ENCODE measurements at places on chromosomes 5 and 9. TPM values are rescaled to one million over a fixed set of nuclear protein-coding genes. Genes with fewer than 3 reads are reported as not detected.
A peak's percentile ranks its signal among the peaks of the same experiment; 100 is the strongest.

GABRA6 gene
- total RNA-seq, result not detected

ZNF454 gene
- total RNA-seq, result not detected

BTNL9 gene
- not detected for total RNA-seq

TAS2R1 gene
- total RNA-seq, result not detected

CYLC2 gene
- not detected for total RNA-seq

MTAP gene
- 25.4 TPM for total RNA-seq

DNA sequence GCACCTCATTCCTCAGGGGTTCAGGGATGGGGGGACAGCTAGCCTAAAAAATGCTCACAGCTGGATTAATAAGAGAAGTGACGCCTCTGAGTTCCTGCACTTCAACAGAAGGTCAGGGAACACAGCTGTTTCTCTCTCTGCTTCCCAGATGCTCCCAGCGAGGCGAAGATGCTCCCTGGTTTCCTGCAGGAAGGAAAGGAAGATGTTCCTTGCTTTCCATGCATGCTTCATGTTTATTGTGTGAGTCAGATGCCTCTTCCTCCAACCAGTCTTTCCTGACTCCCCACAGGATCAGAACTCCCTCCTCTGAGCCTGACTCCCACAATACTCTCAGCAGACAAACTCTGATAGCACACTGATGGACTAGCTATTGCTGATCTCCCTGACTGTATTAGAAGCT is 71.9 kb downstream of the MFAP3 start:
- DNase-seq, result no peak

DNA sequence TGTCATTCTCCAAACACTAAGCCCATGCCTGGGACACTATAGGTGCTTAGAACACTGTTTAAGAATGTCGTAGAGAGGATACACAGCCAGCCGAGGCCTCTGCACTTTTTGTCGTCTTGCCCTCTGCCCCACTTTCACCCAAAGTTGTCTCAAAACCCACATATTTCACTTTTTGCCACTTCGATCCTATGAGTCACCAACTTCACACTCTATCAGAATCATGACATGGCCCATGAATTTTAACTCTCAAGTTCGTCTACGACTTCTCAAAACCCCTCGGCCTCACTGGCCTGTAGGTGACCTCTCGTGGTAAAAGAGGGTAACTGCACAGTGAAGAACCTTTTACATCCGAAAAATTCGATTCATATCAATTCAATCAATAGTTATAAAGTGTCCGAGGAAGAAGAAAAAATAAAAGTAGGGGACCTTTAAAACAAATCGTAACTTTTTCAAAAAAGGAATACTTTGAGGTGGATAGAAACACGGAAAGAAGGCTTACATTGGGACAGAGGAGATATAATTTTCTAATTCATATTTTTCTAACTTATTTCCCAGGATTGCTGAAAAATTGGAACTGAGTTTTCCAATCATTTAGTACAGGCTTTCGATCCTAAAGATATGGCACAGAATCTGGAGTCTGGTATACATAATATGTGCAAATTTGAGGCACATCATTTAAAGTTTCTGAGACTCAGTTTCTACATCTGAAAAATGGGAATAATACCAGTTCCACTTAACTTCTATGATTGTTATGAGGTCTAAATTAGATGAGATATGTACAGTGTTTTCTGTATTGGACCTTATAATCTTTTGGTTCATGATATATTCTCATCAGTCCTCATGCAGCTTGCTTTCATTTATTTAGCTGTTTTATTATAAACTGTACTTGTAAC is 122.6 kb downstream of the APBA1 start:
- DNase-seq, result peak; percentile 28

DNA sequence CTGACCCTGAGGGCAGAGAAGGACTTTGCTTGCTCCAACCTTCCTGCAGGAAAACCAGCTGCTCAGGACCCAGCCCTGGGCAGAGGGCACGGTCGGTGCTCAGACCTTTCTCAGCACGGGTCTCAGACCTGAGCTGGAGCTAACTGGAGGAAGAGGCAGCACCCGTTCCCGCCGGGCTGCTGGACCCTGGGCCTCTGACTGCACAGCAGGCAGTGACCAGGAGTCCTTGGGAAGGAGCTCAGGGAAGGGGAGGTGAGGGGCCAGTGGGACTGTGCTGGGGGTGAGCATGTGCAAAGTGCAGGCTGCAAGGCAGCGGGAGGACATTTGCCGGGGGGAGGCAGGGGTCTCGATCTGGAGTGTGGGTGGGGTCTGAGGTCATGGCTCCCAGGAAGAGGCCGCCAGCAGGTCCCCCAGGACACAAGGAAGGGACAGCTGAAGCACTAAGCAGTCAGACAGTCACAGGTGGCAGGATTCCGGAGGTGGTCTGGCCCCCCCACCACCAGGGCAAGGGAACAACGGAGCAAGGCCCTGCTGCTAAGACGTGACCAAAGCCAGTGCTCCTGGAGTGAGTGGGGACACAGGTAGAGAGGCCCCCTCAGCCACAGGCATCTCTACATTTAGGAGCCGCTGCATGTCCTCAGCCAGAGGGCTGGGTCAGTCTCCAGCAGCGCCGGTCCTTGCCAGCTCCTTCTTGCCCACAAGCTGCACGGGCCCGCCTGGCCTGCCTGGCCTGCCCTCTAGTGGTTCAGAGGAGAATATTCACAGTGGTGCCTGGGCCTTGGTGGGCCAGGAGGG is 4.8 kb upstream of the DPM2 start:
- no peak for DNase-seq

GRCh38 chr9:133026426-133026825 is 4.4 kb upstream of the GTF3C5 start:
- DNase-seq, result no peak

- no peak for DNase-seq
Measured at GRCh38 chr5:66812291-66812690, 216.1 kb downstream of the MAST4 start.

- DNase-seq, result peak; percentile 27
Measured at GRCh38 chr9:113131689-113132151, 19.1 kb upstream of the SLC31A2 start.

GRCh38 chr5:155952486-155953089 is 374.4 kb upstream of the SGCD start:
- DNase-seq, result no peak

GRCh38 chr9:128688501-128689292 is at the start of gene SET:
SET (plus strand) TSS chr9:128689222; CDS start chr9:128689583, 361 bp downstream.
- DNase-seq, result peak; percentile 95

GRCh38 chr5:54691656-54692055 is 174.1 kb downstream of the SNX18 start:
- no peak for DNase-seq

GRCh38 chr5:116248432-116248831 is 163.6 kb downstream of the COMMD10 start:
- DNase-seq, result no peak

DNA sequence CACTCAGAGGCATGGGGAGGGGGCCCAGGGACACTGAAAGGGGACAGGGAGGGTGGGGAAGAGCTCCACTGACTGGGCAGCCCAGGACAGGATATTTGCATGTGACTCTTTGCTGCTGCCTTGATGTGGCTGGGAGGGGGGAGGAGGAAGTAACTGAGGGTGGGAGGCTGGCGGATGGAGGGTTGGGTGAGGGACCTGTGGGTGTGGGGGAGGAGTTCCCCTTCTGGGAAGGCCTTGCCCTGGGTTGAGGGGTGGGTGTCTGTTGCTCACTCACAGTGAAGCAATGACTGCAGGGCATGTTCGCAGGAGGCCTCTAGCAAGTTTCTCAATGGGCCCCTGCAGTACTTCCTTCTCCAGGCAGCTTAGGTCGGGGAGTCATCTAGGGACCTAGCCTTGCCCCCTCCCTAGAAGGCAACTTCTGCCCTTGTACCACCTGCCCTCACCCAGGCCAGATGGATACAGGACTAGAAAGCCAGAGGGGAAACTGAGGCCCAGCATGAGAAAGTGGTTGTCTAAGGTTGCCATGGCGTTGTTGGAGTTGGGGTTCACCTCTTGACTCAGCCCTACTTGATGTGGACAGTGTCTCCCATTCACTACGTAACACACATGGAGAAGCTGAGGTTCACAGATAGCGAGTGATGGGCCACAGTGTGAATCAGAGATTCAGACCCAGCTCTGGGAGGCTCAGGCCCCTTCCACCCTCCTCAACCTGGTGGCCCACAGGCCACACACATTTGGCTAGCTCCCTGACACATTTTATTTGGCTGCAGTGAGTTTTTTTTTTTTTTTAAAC is 3.0 kb downstream of the GRK6 start:
- DNase-seq, result no peak

DNA sequence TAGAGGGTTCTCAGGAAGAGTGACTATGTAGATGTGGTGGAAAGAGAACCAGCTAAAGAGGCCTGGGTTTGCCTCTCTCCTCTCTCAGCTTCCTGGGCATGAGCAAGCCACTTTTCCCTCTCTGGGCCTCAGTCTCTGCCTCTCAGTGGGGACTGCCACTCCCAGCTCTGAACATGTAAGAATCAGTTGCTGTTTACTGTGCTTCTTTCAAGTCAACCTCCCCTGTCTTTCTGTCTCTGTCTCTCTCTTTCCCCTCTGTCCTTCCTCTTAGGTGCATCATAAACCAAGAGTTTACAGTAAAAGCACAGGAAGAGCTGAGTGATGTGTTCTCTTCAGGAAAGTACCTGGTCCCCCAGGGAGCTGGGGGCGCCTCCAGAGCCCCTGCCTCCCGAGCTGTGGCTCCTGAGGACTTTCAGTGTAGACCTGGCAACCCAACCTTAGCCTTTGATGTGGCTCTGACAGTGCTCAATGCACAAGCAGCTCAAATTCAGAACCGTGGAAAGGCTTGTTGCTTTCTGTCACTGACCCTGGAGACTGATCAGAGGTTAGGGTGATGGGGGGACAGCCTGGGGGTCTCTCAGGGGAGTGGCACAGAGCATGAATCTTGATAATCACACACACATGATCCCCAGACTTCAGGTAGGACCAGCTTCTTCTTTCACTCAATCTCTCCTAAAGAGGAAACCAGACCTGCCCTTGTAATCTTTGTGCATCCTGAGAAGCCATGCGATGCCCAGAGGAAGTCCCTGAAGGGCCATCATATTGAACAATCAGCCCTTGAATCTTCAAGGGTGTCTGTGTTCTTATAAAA is 59.4 kb upstream of the TNFSF8 start:
- DNase-seq, result no peak

- no peak for DNase-seq
Measured at GRCh38 chr5:72151169-72151568, 43.9 kb downstream of the MAP1B start.

- no peak for DNase-seq
Measured at GRCh38 chr5:16108418-16108817, 71.2 kb downstream of the MARCHF11 start.

- no peak for DNase-seq
Measured at GRCh38 chr9:128628471-128629048, 28.1 kb downstream of the DYNC2I2 start.

- DNase-seq, result peak; percentile 4
Measured at GRCh38 chr5:64074533-64074932, 91.1 kb upstream of the RNF180 start.

Measured in Caki2 (cell line).